ENCODE measurements at places on chromosomes 1 and 21.

GRCh38 chr1:173202424-173203145 is 4.5 kb downstream of the TNFSF4 start:
- no peak for DNase-seq

DNA sequence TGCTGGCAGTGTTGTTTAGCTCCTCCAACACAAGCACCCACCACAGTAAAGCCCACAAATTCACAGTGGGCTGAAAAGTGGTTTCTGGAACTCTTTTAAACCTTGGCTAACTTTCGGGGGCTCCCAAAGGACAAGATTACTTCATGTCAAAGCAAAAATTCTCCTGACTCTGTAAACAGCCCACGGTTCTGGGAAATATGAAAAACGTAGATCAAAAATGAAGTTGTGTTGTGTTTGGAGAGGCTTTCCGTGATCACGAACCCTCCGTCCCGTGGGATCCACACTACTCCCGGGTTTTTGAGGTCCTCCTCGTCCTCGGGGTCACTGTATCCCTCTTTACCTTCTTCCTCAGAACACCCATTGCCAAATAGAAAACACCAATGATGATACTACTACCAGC is 159.0 kb upstream of the RUNX1 start:
- no peak for DNase-seq

DNA sequence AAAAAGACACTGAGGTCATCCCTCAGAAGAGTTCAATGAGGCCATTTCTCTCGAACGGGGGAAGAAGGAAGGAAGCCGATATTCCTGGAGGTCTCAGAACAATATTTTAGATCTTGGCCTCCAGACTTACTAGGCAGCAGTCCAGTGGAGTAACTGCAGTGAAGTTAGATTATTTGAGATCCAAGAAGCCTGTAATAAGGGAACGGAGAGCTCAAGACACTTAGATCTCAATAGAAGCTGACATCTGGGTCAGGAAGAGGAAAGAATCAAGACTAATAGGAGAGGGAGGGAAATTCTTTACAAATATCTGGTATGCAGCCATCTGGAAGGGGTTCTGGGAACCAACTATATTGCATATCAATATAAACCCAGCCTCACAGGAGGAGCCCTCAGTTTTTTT is 13.6 kb upstream of the ENAH start:
- DNase-seq = no peak

- no peak for DNase-seq
Measured at GRCh38 chr1:184218458-184219075, 167.0 kb downstream of the TSEN15 start.

DNA sequence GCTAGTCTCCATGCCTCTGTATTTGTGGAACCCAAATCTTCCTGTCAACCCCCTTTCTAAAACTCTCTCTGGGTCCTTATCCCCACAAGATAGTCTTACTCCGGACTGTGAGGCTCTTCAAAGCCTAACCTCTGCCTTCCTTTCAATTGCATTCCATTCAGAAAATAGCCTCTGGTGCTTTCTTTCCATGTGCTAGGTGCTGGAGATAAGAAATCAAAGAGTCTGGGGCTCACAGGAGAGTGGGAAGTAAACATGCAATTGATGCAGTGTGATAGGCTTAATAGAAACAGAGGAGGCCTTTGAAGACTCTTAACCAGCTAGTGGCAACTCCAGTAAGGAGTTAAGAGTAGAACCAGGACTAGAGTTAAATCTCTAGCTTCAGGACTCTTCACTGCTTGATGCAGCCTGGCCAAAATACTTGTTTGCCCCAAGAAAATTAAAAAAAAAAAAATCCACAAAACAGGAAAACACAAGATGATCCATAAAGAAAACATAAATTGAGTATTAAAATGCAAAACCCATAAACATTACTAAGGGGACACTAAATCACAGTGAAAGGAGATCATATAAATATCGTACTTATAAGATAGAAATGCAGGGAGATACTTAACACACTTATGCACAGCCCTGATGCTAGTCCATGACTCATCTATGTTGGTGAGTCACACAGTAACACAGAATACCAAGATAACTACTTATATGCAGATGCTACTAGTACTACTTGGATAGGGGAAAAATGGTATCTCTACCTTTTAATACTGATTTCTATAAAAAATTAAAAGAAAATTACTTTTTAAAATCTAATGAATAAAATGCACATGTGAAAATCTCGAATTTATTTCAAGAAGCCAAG is 341.5 kb downstream of the KCNH1 start:
- DNase-seq = no peak

DNA sequence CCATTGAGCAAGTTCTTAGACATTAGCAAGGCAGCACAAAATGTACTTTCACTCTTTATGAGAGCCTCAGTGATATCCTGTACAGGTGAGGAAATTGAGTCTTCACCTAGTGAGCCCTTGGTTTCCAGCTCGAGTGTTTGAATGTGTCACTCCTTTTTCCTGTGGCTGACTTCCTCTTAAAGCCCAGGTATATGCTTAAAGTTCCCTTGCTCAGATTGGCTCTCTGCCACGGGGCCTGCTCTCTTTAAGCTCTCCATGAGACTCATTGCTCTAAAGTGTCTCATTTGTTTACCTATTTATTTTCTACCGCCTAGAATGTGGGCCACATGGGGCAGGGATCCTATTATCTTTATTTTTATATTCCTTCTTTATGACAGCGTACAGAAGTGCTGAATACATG is 324.9 kb downstream of the SIPA1L2 start:
- DNase-seq = no peak

DNA sequence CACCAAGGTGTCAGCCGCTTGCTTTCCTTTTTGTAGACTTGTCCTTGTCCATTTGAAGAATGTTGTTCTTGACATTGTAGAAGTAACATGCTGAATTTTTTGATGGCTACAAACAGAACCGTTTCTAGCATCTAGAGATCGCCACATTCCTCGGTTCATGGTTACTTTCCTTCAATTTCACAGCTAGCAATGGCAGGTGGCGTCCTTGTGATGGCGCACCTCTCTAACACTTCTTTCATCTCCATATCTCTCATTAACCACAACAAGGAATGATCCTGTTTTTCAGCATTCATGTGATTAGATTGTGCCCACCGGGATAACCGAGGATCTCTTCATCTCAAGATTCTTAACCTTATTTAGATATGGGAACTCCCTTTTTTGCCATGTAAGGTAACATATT is 2129.8 kb downstream of the NCAM2 start:
- no peak for DNase-seq

DNA sequence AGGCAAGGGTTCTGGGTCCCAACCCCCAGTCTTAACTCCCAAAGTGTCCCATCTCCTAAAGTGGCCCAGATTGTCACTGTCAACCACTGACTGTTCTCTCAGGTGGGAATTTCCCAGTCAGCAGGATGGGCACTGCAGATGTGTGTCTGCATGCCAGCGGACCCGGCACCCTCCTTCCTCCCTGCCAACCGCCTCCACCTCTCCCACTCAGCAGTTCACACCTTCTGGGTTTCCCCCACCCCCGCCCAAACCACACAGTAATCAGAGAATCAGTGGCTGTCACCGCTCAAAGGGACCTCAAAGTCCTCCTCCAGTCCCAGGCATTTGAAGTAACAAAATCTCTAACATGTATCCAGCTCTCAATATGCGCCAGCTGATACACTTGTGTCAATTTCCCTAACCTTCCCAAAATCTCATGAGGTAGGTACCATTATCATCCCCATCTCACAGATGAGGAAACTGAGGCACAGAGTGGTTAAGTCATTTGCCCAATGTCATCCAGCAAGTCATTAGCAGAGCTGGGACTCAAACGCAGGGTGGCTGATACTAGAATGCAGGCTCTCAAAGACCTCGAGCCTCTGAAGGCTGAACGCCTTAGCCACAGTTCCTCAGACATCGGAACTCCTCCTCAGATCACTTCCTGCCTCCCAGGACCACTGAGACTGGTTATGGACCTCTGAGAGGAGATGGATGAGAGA is 4.8 kb downstream of the RUNX3 start:
- DNase-seq = no peak

DNA sequence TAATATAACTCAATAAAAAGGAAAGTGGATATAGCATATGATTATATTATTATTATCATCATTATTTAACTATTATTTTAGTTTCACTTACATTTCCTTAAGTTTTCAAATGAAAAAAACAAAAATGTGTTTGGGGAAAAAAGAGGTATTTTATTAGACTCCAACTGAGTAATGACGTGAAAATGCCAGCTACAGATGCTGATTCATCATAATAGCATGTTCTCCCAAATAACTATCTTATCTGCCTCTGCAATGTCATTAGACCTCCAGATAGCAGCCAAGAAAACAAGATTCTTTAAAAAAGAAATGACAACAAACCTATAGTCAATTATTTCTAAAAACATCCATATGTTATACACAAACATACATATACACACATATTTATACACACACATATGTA is 1071.9 kb upstream of the TMPRSS15 start:
- no peak for DNase-seq

GRCh38 chr1:67947114-67947513 is 103.3 kb downstream of the DIRAS3 start:
- no peak for DNase-seq

DNA sequence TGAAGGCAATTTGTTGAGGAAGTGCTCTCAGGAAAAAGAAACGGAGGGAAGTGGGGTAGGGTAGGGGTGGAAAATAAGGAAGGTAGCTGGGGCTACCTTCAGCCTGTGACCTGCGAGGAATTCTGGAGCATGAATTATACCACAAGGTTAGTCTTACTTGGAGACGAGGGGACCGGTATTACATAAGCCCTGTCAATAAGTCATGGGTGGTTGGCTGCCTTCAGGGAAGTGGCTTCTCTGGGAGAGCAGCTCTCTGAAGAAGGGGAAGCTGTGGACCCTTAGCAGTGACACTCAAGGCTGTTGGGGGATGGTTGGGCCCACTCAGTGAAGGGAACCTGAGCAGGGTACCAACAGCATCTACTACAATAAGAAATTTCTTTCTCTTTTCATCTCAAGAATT is 111.3 kb downstream of the TNFSF18 start:
- DNase-seq = no peak

DNA sequence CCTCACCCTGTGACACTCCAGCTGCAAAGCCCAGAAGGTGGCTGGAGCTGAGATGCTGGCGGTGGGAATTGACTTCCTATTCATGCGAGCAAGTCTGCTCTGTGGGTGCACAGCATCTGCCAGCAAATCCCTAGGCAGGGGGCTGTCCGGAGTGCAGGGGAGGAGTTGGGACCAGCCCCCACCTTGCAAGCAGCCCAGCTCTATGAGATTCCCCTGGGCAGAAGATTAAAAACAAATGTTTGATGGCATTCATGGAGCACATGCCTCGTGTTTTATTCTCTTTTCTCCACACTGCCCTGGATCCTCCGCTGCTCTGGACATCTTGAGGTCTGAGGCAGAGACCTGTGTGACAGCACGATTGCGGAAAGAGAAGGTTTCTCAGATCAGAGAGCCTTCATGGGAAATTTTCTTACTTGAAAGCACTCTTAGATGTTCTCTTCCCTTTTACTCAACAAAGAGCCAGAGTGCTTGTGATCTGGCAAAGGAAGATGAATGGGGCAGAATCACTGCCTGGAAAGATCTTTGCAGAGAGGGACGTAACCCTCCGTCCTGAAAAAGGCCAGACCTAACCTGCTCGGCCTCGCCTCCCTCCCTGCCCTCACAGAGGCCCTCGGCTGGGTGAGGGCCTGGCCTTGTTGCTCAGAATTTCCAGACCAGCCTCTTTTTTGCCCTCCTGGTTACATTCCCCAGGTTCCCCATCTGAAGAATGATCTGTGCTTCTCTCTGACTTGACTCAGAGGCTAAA is 597.1 kb downstream of the KIF26B start:
- no peak for DNase-seq

DNA sequence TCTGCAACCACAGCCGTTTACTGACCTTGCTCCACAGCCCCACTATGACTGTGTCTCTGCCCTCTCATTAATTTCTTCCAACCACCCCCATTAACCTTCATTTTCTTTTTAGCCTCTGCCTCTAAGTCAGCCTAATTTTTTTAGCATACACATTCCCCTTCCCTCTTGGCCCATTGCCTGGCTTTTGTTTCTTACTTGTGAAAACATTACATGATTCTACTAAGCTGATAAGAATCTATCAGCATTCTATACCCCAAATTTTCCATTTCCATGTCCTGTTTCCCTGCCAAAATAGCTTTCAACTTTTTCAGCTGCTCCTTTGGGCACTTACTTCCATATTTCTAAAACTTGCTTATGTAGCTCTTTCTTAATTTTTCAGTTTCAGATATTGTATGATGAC is 79.8 kb downstream of the PCP4 start:
- DNase-seq = no peak

- no peak for DNase-seq
Measured at GRCh38 chr1:236950365-236950764, 53.9 kb downstream of the MT1HL1 start.

- no peak for DNase-seq
Measured at GRCh38 chr1:52558941-52559340, 6.0 kb upstream of the TUT4 start.

DNA sequence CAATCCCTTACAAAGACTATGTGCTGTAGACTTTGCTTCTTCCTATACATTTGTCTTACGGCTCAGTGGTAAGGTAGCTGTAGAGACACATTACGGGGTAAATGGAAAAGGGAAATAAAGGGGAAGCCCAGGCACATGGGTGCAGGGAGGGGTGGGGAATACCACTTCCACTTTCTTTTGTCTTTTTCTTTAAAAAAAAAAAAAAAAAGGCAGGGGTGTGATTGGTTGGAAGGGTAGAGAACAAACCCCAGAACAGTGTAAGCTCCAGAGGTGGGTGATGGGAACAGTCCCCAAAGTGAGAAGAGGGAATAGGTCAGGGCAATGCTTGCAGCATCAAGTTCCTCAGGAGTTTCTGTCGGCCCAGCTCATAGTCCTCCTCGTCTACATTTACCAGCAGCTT is 3.9 kb downstream of the NIT1 start:
- no peak for DNase-seq

DNA sequence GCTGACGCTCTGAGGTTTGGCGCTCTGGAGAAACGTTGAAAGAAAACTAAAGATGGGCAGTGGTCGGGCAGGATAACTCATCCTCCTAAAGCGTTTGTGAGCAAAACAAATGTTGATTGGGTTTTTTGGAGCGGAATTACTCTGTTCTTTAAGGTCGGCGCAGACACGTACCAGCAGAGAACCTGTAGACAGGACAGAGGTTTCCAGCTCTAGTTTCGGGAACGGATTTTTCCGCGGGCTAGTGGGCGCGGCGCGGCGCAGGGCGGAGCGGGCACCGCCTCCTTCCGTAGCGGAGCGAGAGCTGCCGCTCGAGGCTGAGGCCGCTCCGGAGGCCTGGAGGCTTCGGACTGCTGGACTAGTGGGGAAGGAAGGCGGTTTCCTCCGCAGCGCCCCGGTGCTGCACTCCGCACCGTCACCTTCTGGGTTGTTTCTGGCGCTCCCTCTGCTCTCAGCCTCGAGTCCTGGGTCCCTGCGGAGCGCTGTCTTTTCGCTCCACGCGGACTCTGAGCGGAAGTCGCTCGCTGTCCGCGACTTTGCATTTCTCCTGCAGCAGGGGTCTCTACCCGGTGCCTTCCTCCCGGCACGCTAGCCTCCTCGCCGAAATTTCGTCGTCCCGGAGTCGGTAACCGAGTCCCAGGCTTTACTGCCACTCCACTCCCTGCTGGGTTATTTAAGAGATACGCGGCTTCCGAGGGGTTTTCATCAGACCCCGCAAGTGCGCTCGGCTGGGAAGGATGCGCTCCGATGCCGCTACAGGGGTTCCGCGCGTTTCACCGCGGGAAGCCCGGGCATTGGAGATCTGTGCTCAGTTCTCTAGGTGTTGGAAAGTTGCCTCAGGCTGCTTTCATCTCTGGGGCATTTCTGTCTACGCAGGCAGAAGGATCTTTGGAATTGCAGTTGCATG is 7.0 kb downstream of the FOXD2 start:
- no peak for DNase-seq

Measured in esophagus squamous epithelium (tissue), 5 donors.